ENCODE measurements at places on chromosomes 3 and 15.
A peak's percentile ranks its signal among the peaks of the same experiment; 100 is the strongest.

- DNase-seq = no peak
Observed at GRCh38 chr15:43127752-43128151, 5.6 kb upstream of the TMEM62 start.

DNA sequence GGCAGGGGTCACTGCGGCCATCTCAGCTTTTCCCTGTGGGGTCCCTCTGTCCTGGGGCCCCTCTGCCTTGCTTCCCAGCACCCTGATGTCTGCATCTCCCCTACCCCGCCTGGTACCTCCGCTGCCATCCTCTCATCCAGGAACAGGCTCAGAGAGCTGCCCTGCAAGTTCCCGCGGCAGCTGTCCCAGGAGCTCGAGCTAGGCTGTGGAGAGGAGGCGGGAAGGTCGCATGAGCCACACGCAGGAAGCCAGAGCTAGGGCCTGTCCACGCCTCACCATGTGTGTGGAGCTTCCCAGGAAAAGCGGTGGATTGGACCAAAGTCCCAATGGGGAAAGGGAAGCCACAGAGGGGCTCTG, 12.5 kb downstream of the PLA2G4B start:
- no peak for DNase-seq

GRCh38 chr15:60590935-60591495, 112.1 kb upstream of the ICE2 start:
- DNase-seq = peak; percentile 22

- peak; percentile 39 for DNase-seq
Observed at GRCh38 chr3:132660052-132660810, at the start of gene UBA5. Gene UBA5 (plus strand): TSS chr3:132660329. CDS start chr3:132660538, 209 bp downstream.

- DNase-seq = no peak
Observed at GRCh38 chr15:61584410-61584809, 355.3 kb upstream of the RORA start.

DNA sequence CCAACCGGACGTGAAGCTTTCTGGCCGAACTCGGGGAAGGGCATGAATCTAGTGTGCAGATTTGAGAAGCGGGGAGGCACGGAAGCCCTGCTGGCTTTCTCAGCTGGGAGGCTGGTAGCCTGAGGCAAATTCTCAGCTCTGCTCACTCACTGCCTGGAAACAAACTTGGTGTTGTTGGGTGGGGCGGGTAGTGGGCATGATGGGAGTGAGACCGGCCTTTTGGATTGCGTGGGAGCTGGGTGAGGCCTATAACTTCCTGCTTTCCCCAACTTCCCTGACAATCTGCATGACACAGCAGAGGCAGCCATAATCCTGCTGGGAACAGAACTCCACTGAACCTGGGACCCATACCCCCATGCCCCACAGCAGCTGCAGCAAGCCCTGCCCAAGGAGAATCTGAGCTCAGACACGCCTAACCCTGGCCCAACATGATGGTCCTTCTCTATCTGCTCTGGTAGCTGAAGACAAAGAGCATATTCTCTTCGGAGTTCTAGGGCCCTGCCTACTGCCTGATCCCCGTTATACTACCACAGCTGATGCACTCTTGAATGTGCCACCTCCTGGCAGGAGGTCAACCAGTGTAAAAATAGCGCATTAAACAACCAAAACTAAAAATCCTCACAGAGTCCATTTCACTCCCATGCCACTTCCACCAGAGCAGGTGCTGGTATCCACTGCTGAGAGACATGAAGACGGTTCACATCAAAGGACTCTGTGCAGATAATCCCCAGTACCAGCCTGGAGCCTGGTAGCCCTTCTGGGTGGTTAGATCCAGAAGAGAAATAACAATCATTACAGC, 44.7 kb downstream of the CEP70 start:
- no peak for DNase-seq

All from stimulated activated CD4-positive, alpha-beta T cell treated with anti-CD3 and anti-CD28 coated beads, TNF-alpha, amount 100 ng/mL, for 4 hours (primary cell).